Trophoblast cell (in vitro differentiated cells and primary cell): ENCODE measurements at places on chromosomes 4 and X.

GRCh38 chrX:132216806-132217202 lies 2.4 kb downstream of the RAP2C start:
- no peak for DNase-seq

- DNase-seq: no peak
These were observed 1392.9 kb downstream of the ARAP2 start for GRCh38 chr4:34851411-34851810.

DNA sequence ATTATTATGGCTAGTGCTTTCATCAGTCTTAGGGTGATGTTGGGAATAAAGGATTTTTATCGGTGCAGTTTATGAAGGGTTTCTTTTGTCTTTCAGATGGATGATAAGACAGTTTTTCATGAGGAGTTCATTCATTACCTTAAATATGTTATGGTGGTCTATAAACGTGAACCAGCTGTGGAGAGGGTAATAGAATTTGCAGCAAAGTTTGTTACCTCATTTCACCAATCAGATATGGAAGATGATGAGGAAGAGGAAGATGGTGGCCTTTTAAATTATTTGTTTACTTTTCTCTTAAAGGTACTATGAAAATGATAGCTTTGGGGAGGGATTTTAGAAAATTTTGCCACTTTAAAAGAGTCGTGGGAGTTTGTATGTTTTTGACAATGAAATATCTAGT lies 1.3 kb downstream of the NCAPG start:
- DNase-seq: no peak

DNA sequence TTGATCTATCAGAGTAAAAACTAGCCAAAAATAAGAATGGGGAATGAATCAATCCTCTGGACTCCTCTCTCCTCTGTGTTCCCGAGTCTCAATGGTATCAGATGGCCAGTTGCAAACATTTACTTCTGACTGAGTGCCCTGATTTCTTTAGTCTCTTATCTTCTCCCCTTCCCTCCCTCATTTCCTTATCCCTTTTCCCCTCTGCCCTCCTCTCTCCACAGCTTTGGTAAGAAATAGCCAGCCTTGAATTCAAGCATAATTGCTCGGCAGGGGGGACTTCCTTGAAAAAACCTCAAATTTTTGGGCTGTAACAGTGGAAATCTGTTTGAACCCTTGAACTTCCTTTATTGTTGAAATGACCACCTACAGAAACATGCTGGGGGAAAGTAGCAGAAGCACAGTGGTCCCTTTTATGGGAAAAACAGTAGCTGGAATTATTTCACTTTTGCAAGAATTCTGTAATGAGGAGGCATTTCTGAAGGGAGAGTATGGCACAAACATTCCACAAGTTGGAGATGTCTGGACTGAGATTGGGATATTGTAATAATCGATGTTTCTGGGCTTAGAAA lies 40.3 kb downstream of the NHS start:
- no peak for DNase-seq

GRCh38 chr4:104451573-104451972 lies 43.1 kb downstream of the CXXC4 start:
- DNase-seq: peak; percentile 5

GRCh38 chr4:167222099-167222498 lies 12.2 kb downstream of the SPOCK3 start:
- no peak for DNase-seq
